ENCODE measurements at places on chromosomes 2 and 18. TPM values are rescaled to one million over a fixed set of nuclear protein-coding genes. Genes with fewer than 3 reads are reported as not detected.

GRCh38 chr2:119958670-119959268 lies 54.1 kb upstream of the EPB41L5 start:
- H3K4me3 ChIP-seq = no peak overlapping the region
- peaks cover 10% of the 10 kb centered on the region for H3K4me1 ChIP-seq
- DNase-seq = no peak
- H3K27me3 ChIP-seq = no peaks in the 10 kb centered on the region
- H3K27ac ChIP-seq = no peak overlapping the region

ABCG8 gene
- 0.31 TPM for total RNA-seq

GRCh38 chr2:191432121-191432520 lies 186.9 kb downstream of the MYO1B start:
- no peak overlapping the region for H3K27ac ChIP-seq
- no peak for DNase-seq
- no peaks in the 10 kb centered on the region for H3K27me3 ChIP-seq
- H3K4me1 ChIP-seq = no peaks in the 10 kb centered on the region

DNA sequence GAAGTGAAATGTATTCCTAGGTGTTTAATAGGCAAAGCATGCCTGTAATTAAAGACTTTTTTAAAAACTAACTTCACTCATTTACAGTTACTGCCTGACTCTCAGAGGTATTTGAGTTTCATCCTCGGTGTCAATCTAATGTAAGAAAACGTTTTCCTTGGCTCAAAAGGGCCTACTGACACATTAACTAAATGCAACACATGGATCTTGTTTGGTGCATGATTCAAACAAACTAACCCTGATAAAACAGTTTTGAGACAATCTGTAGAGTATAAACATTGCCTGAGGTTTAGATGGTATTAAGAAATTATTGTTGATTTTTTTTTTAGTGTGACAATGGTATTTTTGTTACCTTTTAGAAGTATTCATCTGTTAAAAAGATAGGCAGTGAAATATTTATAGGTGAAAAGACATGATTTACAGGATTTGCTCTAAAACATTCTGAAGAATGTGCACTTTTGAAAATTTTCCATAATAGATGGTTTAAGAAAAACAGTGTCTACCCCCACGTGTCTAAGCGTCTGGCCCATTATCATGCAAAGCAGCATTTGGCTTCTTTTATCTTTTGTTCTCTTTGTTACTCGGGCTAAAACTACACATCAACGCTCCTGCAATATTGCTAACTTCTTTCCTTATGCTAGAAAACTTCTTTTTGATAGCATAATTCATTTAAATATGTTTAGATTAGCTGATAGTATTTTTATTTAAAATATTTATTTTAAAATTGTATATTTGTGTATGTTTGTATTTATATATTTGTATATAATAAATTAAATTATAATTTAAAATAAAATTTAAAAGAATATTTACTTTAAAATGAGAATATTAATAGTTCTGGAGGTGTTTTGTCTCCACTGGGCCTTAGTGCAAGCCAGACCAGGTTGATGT lies 160.2 kb upstream of the NDUFV2 start:
- 0 out of 2 replicates have a peak, but pooled peaks cover 3% of the 10 kb centered on the region for H3K36me3 ChIP-seq
- no peak overlapping the region for H3K27ac ChIP-seq
- DNase-seq = peak; percentile 55
- H3K4me3 ChIP-seq = no peak overlapping the region

CYRIA gene
- 3.9 TPM for total RNA-seq

DNA sequence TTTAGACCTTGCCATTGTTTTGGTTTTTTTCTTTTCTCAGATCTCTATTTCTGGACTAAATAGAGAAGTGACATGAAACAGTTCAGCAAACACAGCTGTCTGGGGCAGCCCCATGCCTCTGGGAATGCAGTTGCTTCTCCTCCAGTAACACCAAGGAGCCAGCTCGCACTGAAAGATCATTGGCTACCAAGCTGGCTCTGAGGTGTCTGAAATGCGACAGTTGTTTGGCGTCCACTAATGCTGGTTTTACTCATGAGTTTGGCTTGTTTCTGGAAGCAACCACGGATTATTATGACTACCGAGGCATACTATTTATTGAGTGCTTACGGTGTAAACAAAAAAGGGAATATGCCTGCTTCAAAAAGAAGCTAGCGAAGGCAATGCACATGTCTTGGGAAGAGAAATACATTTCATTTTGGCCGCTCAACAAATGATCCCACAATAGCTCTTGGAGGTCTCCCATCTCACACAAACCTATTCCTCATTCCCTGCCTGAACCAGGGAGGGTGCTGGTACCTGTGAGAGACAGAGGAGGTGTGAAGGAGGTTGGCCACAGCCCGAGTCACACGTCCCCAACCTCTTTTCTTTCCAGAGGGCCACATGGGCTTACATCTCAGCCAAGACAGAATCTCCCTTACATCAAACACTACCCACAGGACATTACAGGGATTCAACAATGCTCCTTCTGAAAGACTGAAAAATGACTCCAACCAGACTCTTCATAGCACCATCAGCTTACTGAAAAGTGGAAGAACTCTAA lies 37.5 kb upstream of the NEB start:
- 0 out of 2 replicates have a peak, but pooled peaks cover 7% of the 10 kb centered on the region for H3K36me3 ChIP-seq
- H3K27ac ChIP-seq = no peak overlapping the region
- no peaks in the 10 kb centered on the region for H3K27me3 ChIP-seq
